ENCODE measurements at places on chromosomes 2 and 18. TPM values are rescaled to one million over a fixed set of nuclear protein-coding genes. Genes with fewer than 3 reads are reported as not detected.

GRCh38 chr2:127093648-127094210 is 13.2 kb downstream of the BIN1 start:
- DNase-seq: no peak

- no peak for DNase-seq
Observed at GRCh38 chr18:45686891-45687611, 36.9 kb upstream of the SLC14A1 start.

- DNase-seq: no peak
Observed at GRCh38 chr2:53455094-53455493, 312.5 kb upstream of the CHAC2 start.

- DNase-seq: no peak
Observed at GRCh38 chr2:147818741-147819140, 26.1 kb upstream of the ACVR2A start.

The TBR1 gene
- total RNA-seq: not detected

The APCDD1 gene
- 0.51 TPM for total RNA-seq

GRCh38 chr2:119137502-119137901 is 21.0 kb downstream of the C1QL2 start:
- DNase-seq: no peak

GRCh38 chr18:48566589-48566988 is 27.8 kb downstream of the CTIF start:
- no peak for DNase-seq

DNA sequence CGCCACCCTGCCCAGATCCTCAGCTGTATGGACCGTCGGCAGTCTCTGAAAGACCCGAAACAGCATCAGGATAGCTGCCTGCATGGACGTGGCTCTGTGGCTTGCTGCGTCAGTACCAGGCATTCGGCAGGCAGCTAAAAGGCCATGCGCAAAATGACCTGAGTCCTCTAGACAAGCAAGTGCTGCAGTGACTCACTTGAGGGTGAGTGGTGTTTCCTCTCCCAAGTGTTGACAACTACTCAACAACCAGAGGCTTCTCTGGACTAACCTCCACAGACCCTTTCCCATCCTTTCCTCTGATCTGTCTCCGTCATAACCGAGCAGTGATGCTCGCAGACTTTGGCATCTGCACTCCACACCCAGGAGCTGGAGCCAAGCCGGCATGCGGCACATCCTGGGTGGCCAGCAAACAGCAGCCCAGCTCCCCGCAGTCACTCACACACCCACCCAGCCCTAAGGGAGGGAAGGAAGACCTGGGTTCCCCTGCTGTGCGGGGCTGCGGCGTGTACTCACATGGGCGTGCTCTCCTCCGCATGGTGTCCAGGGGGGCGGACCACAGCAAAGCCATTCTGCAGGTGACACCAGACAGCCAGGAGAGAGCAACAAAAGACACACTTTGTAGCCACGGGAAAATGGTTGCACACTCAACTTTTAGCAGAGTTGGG is 239.3 kb downstream of the TWIST2 start:
- DNase-seq: no peak

The GORASP2 gene
- total RNA-seq: 65.6 TPM

- no peak for DNase-seq
Observed at GRCh38 chr18:43680096-43680495, 402.8 kb upstream of the SYT4 start.

- no peak for DNase-seq
Observed at GRCh38 chr2:178109813-178110212, 2.4 kb upstream of the RBM45 start.

The LIMS3 gene
- total RNA-seq: 1.7 TPM

The NR4A2 gene
- not detected for total RNA-seq

DNA sequence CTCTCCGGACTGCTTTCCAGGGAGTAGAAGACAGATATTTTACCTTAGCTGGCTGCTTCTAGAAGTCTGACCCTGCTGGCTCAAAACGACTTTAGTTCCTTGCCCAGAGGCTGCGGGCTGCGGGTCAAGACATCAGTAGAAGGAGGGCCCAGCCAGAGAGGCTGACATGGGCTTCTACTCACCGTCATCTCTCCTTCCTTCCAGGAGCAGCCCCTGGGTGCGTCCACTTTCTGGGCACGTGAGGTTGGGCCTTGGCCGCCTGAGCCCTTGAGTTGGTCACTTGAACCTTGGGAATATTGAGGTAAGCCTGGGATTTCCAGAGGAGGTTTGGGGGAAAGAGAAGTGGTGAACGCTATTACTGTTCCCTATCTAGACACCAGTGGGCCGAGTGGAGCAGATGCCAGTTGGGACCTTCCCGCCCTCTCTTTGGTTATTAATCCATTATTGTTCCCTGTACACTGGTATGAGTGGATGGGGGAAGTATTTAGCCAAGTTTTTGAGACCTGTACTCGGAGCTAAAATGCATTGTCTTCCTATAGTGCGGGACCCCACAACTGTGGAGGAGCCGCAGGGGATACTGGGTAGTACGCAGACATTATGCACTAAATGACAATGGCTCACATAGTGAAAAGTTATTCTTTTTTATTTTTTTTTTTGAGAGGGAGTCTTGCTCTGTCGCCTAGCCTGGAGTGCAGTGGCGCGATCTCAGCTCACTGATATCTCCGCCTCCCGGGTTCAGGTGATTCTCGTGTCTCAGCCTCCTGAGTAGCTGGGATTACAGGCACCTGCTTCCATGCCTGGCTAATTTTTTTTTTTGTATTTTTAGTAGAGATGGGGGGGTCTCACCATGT is 26.3 kb upstream of the CASP8 start:
- no peak for DNase-seq

The DYNAP gene
- not detected for total RNA-seq

The CEBPZ gene
- 64.2 TPM for total RNA-seq

DNA sequence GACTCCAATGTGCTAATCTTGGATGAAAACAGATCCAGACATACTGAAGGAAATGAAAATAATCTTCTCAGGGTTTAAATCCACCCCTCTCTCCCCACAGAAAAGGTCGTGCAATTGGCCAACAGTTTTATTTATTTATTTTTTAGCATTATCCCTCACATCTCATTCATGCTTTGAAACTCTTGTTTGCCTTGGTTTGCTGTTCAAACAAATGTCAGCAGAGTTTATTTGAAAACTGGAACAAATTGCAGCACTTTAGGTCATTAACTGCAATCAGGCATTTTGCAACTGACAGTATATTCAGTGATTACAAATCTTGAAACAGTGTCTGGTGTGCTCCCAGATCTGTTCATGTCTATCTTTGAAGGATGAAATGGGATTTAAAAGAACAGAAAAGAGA is 220.6 kb downstream of the SLC4A10 start:
- DNase-seq: no peak

DNA sequence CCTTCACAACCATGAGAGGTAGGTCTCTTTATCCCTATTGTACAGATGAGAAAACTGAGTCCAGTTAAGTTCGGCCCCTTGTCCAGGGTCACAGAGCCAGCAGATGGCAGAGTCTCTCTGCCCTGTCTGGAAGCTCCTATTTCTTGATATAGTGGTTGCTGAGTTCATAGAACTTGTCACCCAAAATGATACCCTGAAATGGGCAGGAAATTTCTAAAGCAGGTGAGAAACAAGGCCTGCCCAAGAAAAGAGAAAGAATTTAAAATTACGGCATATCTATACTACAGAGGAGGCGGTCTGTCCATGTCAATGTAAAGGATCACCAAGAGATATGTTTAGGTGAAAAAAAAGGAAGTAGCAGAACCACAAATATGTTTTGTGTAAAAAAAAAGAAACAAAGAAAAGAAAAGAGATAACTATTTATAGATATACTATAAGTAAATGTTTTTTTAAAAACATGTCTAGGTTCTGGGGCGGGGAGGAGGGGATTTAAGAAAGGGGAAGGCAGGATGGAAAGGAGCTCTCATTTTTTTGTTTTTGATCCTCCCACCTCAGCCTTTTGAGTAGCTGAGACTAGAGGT is 39.8 kb downstream of the MYO7B start:
- no peak for DNase-seq

- no peak for DNase-seq
Observed at GRCh38 chr2:105380432-105381100, 18.3 kb downstream of the FHL2 start.

- DNase-seq: no peak
Observed at GRCh38 chr2:28108143-28108542, 217.6 kb downstream of the BABAM2 start.

The TSPYL6 gene
- not detected for total RNA-seq

DNA sequence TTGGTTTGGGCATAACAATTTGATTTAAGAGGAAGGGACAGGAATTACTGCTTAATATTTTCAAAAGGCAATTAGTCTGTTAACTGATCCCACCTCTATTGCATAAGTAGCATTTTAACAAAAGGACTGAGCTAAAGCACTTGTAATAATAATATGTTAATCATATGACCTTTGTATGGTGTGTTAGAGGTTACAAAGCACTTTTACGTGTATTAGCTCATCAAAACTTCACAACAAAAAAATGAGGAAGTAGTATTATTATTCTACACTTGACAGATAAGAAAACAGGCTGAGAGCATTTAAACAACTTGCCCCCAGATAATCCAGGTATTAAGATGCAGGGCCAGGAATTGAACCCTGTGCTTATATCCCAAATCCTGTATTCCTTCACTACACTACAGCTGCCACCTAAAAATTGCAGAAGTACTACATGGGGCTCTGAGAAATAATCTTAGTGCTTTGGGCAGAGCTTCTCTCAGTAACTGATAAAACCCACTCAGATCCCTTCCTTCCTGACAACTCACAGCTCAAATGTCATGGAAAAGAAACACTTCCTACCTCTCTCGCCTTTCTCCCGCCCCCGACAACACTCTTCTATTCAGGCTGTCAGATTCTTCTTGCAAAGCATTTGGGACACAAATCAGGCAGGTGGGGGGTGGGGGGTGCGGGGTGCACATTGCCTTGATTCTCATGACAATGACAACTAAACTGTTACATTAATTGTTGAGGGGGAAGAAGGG is 20.7 kb upstream of the KCTD1 start:
- DNase-seq: no peak

DNA sequence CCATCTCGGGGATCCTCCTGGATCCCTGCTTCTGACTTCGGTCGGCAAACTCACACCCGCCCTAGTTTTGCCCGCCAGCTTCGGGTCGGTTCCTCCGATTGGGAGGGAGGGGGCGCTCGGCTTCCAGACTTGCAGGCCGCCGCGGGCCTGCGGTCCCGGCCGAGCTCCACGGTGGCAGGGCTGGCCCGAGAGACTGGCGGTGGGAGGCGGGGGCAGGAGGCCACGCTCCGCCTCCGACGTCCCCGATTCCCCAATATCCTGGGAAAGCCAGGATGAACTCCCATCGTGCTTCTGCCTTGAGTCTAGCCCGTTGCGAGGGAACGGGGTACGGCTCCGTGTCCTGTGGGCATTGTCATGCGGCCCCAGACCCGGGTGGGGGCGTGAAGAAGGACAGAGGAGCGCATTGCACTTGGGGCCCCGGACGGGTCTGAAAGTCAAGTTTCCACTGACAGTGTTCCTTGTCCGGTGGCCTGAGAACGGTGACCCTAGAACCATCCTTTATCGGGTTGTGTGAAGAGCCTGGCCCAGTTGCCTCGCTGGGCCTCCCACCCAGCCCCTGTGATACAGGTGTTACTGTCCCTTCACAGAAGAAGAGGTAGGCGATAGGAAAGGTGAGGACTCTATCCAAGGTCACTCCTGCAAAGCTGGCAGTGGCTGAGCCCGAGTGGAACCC is 2.4 kb upstream of the INHBB start:
- DNase-seq: no peak

- DNase-seq: no peak
Observed at GRCh38 chr2:135490376-135490775, 40.6 kb downstream of the ZRANB3 start.

The RMDN2 gene
- total RNA-seq: 2.8 TPM

The COLEC11 gene
- 2.4 TPM for total RNA-seq

GRCh38 chr2:140600116-140600515 is 1530.7 kb downstream of the LRP1B start:
- DNase-seq: peak; percentile 39

- peak; percentile 16 for DNase-seq
Observed at GRCh38 chr2:88016960-88017779, 823 bp upstream of the RNU2-63P start.

DNA sequence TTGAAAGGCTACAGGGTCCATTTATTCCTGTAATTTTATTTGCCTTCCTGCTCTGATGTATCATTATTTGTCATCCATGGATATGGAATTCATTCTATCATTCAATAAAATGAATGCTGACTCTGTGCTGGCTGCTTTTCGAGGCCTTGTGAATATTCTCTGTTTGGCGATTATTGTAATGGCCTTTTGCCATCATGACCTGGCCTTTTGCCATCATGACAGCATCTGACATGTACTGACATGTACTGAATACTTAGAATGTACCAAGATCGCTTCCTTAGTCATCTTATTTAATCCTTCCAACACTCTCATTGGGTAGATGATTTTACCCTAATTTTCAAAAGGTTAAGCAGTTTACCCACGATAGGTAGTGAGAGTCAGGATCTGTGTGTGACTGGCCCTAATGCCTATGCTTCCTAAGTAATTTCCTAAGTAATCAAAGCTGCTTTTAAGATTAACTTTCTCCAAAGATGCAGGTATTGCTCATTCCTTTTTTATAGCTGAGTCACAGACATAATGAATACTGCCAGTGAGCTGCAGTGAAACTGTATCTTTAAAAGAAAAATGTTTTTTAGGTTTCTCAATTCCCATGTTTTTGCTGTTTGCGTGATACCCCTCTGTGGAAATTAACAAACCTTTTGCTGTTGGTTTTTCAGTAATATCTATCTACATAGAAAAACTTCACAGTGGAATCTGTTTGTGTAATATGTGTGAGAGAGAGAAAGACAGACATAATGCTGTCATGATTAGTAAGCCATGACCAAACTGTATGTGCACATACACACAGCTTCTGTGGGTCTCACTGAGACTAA is 127.8 kb downstream of the CERS6 start:
- no peak for DNase-seq

The E2F6 gene
- 11.0 TPM for total RNA-seq

DNA sequence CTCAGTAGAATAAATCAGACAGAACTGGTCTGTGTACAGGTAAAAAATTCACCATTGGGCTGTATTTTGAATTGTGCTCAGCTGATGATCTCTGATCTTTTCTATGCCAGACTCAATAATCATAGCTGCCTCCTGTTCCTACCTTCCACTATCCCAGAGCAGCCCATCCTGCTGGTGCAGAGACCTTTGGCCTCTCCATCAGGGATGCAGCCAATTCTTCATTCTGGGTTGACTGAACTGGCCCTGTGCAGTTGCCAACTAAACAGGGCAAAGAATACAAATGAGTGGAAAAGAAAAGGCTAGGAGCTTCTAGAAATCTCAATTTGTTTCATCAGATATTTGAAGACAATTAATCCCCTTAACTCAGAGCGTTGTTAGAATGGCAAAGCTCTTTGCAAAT is 1781.3 kb upstream of the CELF4 start:
- DNase-seq: no peak

- peak; percentile 16 for DNase-seq
Observed at GRCh38 chr2:196383799-196384198, 212.4 kb upstream of the STK17B start.

Data from epithelial cell of proximal tubule (primary cell).